ENCODE measurements at places on chromosomes 7 and 10.

GRCh38 chr10:69229616-69229916 lies 9.4 kb downstream of the HKDC1 start:
- no peak for DNase-seq

DNA sequence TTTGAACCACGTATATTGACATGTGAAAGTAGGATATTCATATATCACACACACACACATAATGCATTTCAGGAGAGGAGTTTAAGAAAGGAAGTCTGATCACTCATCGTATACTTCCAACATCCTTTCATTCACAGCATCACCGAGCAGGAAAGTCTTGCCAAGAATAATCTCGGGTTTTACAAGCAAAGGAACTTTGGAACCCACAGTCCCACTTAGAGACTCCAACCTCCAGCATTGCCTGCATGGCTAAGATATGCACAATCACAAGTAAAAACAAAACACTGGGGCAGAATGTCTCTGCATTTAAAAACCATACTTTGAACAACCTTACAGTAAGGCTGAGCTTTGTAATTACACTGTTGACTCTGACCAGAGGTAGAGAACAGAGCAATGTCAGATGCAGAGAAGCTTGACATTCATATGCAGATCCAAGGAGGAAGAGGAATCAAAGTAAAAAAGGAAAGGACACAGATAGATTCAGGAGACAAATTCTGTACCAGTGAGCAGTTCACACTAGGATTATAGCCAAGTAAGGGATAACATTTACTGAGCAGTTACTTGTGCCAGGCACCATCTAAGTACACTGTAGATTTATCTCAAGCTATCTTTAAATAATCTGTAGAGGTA lies 14.8 kb downstream of the THSD7A start:
- DNase-seq, result no peak

DNA sequence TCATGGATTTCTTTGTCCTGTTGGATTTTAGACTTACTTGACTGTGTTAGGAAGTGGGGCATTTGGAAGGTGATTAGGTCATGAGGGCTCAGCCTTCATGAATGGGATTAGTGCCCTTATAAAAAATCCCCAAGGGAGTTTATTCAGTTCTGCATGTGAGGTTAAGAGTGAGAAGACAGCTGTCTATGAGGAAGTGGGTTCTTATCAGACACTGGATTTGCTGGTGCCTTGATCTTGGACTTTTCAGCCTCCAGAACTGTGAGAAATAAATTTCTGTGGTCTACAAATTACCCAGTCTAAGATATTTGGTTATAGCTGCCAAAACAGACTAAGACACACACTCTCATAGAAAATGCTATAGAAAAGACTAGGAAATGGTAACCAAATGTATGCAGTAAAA lies 724.7 kb upstream of the FZD8 start:
- DNase-seq, result no peak

GRCh38 chr7:47383696-47384445 lies 198.0 kb downstream of the TNS3 start:
- DNase-seq, result no peak

- no peak for DNase-seq
Observed at GRCh38 chr10:113539789-113540188, 13.1 kb upstream of the HABP2 start.

DNA sequence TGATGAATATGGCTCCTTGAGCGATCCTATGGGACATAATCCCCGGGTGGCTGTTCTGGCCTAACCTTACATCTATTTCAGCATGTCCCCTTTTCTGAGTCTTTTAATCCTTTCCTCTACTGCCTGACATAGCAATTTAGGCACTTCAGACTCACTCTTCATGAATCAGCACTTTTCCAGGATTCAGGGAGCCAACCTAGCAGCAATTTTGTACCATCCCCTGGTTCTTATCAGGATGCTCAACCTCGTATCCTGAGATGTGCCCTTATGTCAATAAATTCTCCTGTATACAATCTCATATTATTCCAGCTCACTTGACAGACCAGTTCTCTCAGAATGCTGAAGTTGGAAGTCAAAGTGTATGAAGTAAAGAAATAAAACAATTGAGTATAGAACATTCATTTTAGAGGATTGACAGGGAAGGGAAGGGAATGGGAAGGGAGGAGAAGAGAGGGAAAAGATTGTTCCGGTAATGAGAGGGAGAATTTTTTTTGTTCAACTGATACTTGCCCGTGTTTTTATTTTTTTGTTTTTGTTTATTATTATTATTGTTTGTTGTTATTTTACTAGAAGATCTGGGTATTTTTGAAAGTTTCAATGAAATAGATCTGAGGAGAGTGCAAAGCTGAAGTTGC lies 8.2 kb upstream of the ZC3HAV1 start:
- DNase-seq, result no peak

GRCh38 chr10:62062028-62062427 lies 160.5 kb downstream of the ARID5B start:
- DNase-seq, result no peak

- DNase-seq, result no peak
Observed at GRCh38 chr10:6721480-6721879, 141.4 kb upstream of the PRKCQ start.

DNA sequence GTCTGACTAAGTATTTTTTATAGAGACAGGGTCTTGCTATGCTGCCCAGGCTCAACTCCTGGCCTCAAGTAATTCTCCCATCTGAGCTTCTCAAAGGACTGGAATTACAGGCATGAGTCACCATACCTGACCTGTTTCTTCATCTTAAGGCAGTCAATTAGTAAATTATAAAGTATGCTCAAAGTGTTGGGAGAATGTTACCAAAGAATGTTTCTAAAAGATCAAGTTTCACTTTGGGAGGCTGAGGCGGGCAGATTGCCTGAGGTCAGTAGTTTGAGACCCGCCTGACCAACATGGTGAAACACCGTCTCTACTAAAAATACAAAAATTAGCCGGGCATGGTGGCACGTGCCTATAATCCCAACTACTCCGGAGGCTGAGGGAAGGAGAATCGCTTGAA lies 117.0 kb downstream of the ALOX5 start:
- DNase-seq, result no peak

DNA sequence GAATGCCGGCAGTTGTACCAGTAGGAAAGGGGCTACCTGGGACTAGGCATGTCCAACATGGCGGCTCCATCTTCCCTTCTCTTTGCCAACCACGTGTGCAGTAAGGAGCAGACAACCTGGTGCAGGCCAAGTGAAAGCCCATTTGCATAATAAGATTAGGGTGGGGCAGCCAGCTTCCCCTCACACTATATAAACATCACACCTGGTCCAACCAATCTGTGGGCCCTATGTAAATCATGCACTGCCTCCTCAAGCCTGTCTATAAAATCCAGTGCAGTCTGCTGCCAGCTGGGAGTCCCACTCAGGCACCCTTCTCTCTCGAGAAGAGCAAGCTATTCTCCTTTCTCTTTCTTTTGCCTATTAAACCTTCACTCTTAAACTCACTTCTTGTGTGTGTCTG lies 429.3 kb downstream of the CALN1 start:
- DNase-seq, result no peak

DNA sequence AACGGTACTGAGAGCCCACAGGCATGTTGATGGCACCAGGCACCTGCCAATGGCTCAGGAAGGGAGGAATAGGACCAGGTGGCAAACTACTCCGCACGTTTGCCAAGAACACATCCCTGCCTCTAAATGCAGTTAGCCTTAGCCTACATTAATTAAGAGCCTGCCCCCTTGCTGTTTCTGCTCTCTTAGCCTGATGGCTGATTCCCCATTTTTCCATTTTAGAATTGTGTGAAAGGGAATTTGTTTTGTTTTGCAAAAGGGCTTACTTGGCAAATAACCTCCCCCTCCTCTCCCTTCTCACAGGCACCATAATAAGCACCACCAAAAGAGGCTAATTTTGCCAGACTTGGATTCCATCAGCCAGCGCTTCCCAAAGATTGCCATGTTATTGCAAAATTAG lies 1203.2 kb downstream of the SORCS3 start:
- no peak for DNase-seq

DNA sequence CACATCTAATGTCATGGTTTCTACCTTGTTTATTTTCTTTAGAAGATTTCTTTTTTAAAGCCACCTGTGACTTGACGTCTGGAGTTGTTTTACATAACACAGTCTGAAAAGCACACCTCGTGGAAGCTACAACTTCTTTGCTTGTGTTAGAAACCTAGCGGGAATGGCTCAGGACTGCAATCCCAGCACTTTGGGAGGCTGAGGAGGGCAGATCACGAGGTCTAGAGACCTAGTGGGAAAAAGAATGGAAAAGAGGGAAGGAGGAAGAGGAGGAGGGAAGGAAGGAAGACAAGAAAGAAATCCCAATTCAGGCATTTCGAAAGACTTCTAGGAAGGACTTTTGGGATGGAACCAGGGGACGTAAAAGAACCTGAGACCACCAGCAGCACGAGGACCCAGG lies 146.3 kb upstream of the CELF2 start:
- DNase-seq, result no peak

GRCh38 chr7:30681815-30682211 lies 443 bp downstream of the CRHR2 start:
- DNase-seq, result no peak

DNA sequence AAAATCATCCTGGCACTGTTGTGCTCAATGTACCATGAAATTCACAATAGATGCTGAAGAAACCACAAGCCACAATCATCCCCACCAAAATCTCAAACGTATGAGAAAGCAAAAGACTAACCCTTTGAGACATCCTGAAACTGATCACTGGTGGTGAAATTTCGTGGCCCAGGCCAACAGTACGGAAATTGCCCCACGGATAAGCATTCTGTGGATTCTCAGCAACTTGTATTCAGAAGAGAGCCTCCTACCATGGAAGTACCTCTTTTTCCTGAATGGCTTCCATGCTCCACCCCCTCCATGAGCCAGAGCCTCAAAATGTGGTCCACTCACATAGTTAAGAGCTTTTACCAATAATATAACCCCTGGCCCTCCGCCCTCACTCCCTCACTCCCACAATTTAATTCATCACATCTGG lies 163.9 kb upstream of the AUTS2 start:
- no peak for DNase-seq

DNA sequence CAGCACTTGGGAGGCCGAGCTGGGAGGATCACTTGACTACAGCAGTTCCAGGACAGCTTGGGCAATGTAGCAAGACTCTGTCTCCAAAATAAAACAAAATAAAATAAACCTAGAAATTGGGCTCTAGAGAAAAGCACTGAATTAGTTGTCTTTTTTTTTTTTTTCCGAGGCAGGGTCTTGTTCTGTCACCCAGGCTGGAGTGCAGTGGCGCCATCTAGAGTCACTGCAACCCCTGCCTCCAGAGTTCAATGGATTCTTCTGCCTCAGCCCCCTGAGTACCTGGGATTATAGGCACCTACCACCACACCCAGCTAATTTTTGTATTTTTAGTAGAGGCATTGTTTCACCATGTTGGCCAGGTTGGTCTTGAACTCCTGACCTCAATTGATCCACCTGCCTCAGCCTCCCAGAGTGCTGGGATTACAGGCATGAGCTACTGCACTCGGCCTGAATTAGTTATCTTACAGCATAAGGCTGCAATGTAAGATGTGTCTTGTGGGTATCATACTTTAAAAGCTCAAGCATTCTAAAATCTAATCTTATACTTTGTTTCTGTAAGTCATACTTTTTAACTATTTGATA lies 12.8 kb downstream of the MEIG1 start:
- peak; percentile 36 for DNase-seq

DNA sequence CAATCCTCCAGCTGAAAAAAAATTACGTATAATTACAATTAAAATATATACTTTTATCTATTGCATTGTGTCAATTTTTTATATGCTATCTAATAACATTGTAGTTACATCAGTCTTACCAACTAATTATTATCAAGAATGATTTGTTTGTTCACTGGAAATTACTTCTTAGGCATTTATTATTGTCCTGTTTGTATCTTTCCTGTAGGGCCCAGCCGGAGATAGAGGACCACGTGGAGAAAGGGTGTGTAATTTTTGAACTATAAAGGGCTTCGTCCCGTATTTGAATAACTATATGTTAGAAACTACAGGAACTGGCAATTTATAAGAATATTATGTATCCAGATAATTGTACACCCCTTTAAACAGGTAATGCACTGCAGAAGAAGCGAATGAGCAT lies 4.1 kb downstream of the COL1A2 start:
- DNase-seq, result no peak

- no peak for DNase-seq
Observed at GRCh38 chr10:5147981-5148677, 36.8 kb downstream of the AKR1C8 start.

DNA sequence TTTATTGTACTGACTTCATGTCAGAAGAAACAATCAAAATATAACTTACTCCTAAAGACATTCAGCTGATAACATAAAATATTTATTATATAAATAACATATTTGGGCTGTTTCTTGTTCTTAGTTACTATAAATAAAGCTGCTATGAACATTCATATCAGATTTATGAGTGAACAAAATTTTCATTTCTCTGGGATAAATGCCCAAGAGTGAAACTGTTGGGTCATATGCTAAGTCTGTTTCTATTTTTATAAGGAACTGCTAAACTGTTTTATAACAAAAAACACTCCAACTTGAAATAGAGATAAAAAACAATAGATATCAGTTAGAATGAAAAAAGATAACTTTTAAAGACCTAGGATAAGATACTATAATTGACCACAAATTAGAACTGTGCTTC lies 26.5 kb upstream of the CC2D2B start:
- DNase-seq, result no peak

GRCh38 chr10:110852947-110853346 lies 18.8 kb upstream of the PDCD4 start:
- no peak for DNase-seq

GRCh38 chr10:131963350-131963749 lies 18.4 kb downstream of the BNIP3 start:
- no peak for DNase-seq

DNA sequence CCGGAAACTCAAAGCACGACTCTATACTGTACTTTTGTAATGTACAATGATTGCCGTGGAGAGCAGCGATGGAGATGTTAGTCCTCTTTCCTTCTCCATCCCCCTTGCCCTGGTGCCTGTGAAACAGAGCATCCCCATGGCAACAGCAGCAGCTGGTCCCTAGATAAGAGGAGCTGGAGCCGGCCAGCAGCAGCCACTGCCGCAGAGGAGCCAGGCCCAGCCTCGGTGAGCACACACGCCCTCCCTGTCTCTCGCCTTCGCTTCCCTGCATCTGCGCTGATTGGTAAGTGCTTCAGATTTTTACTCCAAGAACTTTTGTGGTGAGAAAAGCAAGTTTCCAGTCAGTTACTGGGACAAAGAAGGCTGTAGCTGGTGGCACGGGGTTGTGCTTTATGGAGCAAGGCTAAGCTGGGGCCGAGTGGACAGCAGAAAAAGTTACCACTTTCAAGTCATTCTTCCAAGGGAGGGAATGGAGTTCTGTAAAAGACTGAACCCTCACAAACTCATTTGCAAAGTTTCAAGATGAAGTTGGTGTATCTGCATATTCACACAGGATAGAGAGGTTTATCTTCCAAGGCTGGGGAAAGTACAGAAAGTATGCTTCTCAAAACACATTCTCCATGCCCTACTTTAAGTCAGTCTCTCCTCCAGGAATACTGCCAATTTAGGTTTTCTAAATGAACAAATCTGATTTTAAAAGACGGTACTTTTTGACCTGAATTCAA lies at the start of gene PPP1R17:
Gene PPP1R17 (plus strand): TSS at position 192 of the 725 bp plus-strand sequence. CDS start 5,227 bp downstream, outside the sequence.
- DNase-seq, result no peak
